ENCODE measurements at places on chromosomes 11 and 22. TPM values are rescaled to one million over a fixed set of nuclear protein-coding genes. Genes with fewer than 3 reads are reported as not detected.

Gene OR2AG2
- total RNA-seq = not detected

- no peak for DNase-seq
Measured at GRCh38 chr22:42857845-42858481, 890 bp upstream of the ARFGAP3 start.

Gene POU2AF1
- not detected for total RNA-seq

- no peak for DNase-seq
Measured at GRCh38 chr11:123143921-123144320, 51.1 kb downstream of the CLMP start.

- DNase-seq = no peak
Measured at GRCh38 chr11:21026685-21027084, 357.3 kb downstream of the NELL1 start.

- DNase-seq = peak; percentile 72
Measured at GRCh38 chr11:65427691-65428577, 5.3 kb downstream of the NEAT1 start.

Gene SPI1
- not detected for total RNA-seq

GRCh38 chr22:45537734-45538181 lies 35.1 kb downstream of the FBLN1 start:
- DNase-seq = peak; percentile 63

Gene CADM1
- 49.3 TPM for total RNA-seq

Gene PRSS23
- total RNA-seq = 37.4 TPM

DNA sequence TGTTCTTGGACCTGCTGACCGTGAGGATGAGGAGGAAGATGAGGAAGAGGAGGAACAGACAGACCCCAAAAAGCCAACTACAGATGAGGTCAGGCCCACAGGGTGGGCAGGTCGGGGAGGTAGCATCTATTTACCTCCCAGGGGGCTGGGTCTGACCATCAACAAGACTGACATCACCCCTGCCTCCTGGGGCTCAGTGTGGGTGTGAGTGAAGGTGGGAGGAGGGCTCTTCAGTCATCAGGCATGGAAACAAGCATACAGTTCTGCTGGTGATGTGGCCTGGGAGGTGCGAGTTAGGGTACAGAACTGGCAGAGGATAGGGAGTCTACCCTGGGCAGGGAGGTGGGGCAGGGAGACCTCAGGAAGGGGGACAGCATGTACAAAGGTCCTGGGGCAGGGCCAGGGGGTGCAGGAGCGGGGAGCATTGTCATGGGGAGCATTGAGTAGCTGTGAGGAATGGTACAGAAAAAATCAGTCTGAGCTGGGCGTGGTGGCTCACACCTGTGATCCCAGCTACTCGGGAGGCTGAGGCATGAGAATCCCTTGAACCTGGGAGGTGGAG lies 8.9 kb downstream of the PLCB3 start:
- DNase-seq = no peak

- DNase-seq = no peak
Measured at GRCh38 chr11:13256216-13256615, 21.4 kb upstream of the BMAL1 start.

Gene WNT7B
- 7.9 TPM for total RNA-seq

DNA sequence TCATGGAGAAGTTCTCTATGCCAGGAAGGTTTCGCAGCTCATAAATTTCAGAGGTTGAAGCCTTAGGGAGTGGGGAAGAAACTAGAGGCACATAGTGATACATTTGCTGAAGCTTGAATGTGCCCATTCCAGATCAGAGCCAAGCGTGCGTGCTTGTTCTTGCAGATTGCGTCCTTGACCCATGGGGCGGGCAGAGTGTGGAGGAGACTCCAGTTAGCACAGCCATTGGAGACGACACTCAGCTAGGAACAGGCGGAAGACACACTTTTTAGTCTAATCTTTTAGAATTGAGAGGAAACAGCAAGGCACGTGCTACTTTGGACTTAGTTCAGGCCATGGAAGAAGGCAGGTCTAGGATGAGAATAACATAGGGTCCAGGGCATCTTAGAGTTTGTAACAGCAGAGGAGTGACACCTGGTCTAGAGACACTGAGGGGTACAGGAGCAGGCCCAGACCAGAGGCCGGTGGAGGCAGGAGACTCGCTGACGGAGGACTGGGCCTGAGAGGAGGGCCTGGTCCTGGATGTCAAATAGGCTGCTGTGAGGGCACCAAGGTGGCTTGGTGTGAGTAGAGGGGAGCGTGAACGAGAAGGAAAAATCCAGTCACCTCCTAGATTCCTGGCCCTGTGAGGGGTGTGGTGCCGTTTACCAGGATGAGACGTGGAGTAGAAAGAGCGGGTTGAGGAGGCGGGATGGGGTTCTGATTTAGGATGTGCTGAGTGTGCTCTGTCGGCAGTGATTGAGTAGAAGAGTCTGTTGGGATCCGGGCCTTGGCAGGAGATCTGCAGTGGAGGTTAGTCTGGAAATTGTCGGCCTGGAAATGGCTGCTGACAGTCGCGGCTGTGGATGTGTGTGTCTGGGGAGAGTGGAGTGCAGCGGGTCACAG lies 154.7 kb downstream of the TBC1D22A start:
- DNase-seq = no peak

- no peak for DNase-seq
Measured at GRCh38 chr22:44898236-44898635, 111.6 kb downstream of the PHF21B start.

Gene EFCAB6
- 0.37 TPM for total RNA-seq

DNA sequence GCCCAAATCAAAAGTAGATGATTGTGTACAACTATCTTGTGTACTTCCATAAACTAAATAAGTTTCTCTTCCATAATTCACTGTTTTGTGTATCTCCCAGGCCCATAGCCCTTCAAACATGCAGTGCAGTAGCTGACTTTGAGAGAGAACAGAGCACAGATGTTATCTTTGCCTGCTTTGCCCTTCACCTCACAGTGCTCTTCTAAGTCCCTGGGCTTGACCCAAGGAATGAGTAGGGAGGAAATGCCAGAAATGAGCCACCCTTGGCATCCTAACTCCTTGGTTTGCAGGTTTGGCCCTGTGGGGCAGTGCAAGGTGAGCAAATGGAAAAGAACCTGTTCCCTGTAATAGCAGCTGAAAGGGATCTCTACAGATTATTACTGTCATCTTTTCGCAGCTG lies 79.2 kb downstream of the STIM1 start:
- DNase-seq = no peak

- no peak for DNase-seq
Measured at GRCh38 chr11:65217441-65218423, 36.0 kb downstream of the CAPN1 start.

DNA sequence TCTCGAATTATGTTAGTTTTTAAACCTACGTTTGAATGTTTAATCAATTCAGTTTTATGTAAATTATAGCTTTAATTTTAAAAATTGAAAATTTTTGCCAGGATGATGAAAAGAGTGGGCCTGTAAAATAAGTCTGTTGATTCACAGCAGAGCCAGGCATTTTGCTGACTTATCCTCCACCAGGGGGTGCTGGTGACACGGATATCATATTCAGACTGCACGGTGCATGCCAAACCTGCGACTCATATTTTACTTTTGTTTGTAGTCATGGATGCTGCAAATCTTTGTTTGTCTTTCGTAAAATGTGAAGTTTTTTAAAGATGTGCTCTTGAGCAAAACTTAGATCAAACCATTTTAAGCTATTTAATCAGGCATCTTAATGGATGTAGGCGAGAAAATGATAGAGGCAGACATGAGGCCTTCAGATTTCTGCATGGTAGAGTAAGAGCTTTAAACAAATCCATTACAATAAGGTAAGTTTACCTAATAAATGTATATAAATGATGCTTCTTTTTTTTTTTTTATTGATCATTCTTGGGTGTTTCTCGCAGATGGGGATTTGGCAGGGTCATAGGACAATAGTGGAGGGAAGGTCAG lies 3.6 kb upstream of the OR8B3 start:
- peak; percentile 65 for DNase-seq

Gene ACR
- total RNA-seq = not detected

- DNase-seq = no peak
Measured at GRCh38 chr11:124108156-124108555, 7.1 kb upstream of the VWA5A start.

DNA sequence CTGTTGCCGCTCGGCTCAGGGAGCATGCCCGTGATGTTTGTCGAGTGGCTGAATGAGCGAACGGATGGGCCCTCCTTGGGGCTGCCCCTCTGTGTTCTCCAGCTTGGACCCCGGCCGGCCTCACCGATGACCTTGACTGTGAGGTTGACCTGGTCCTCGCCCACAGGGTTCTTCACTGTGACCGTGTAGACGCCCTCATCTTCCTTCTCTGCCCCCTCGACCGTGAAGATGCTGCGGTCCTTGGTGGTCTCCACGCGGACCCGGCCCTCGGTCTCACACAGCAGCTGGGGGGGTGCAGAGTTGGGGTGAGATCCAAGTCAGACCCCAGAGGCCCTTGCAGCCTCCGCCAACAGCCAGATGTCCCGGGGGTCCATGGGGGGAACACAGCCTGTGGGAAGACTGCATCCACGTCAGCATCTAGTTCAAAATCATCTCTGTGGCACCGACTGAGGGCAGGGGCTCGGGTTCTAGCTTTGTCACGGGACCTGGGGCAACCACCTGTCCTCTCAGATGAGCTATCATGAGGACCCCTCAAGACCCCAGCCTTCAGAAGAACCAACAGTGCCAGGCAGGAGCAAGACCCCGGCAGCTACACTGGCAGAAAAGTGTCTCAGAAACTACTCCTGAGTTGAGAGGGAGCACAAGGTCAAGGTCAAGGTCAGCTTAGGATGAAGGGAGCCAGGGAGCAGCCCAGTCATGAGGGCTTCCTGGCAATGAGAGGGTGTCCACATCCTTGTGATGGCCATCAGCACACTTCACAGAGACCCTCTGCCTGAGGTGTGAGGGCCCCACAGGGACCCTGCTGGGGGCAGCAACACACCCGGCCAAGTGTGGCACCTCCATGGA lies 13.9 kb downstream of the MYBPC3 start:
- no peak for DNase-seq

GRCh38 chr11:2207773-2208621 lies 36.4 kb upstream of the TH start:
- no peak for DNase-seq

GRCh38 chr22:40651057-40651456 lies 14.5 kb upstream of the MRTFA start:
- no peak for DNase-seq

DNA sequence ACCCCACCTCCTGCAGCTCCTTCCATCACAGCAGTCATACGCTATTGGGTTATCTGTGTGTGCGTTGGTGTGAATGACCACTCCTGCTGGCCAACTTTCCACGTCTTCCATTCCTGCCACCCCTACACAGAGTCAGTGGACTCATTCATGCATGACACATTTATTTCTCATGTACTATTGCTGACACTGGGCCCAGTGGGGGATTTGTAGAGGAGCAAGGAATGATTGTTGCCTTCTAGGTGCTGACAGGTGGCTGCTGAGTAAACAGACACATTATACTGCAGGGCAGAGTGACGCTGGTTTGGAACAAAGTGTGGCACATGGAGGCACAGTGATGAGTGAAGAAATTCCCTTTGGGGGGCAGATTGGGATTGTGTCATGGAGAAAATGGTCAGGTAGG lies 113.9 kb downstream of the CCDC81 start:
- DNase-seq = no peak

Gene CCDC90B
- 29.0 TPM for total RNA-seq

Gene CALCA
- total RNA-seq = not detected

Gene LARGE2
- not detected for total RNA-seq

Gene RASD2
- total RNA-seq = 0.56 TPM

DNA sequence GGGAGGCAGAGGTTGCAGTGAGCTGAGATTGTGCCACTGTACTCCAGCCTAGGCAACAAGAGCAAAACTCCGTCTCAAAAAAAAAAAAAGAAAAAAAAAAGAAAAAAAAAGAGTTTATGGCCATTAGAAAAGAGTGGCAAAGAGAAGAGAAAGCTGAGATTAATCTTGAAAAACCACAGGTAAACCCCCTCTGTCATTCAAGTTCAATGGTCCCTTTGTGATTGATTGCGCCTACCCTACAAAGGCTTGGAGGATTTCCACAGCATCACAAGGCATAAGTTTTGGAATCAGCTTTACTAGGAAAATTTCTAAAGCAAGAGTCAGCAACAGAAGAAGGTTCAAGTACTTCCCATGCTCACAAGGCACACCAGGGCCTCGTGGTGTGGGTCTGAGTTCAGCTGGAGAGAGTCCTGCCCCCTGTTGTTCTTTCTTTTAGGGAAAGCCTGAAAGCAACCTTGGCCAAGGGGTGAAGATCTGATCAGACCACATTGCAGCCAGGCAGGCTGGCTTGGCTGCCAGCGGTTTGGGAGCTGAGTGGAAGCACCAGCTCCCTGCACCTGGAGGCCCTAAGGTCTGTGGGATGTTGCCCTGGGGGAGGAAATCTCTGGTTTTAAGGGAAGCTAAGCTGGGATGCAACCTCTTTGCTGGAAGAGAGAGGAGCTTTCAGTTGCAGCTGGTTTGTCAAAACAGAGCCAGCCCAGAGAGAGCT lies 41.8 kb downstream of the SLN start:
- no peak for DNase-seq

Gene OR52I2
- not detected for total RNA-seq

GRCh38 chr22:50622723-50623327 lies 5.1 kb downstream of the ARSA start:
- no peak for DNase-seq
